Activated B cell treated with CpG ODN at 0.5 μM for 24 hours (primary cell): ENCODE measurements at places on chromosomes 2 and 18. TPM values are rescaled to one million over a fixed set of nuclear protein-coding genes. Genes with fewer than 3 reads are reported as not detected.

FBLN7 gene
- total RNA-seq = 0.31 and 0.71 TPM in 2 replicates

DNA sequence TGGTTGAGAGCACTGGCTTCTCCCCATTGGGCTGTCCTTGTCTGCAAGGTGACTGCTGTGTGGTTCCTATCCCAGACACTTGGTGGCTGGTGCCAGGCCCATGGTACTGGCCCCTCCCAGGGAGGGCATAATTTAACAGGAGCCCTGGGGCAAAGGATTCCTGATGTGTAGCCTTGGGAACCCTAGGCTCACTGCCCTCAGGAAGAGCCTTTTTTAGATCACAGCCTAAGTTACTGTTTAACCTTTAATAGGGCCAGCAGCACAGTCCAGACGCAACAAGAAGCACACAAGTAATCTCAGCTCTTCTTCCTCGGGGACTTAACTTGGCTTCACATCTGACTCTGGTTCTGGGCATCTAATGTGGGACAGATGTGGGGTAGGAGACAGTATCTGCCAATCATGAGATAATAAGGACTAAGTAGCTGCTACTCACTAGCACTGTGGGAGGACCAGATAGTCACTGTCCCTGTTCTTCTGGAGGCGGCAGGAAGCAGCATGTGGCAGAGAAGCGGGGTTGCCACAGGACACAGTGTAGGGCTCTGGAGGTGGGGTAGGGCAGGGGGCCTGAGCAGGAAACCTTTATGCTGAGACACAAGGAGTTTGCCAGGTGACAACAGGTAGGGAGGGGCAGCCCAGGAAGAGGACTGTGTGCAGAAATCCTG is 136.3 kb downstream of the TMEM17 start:
- DNase-seq = no peak

DNA sequence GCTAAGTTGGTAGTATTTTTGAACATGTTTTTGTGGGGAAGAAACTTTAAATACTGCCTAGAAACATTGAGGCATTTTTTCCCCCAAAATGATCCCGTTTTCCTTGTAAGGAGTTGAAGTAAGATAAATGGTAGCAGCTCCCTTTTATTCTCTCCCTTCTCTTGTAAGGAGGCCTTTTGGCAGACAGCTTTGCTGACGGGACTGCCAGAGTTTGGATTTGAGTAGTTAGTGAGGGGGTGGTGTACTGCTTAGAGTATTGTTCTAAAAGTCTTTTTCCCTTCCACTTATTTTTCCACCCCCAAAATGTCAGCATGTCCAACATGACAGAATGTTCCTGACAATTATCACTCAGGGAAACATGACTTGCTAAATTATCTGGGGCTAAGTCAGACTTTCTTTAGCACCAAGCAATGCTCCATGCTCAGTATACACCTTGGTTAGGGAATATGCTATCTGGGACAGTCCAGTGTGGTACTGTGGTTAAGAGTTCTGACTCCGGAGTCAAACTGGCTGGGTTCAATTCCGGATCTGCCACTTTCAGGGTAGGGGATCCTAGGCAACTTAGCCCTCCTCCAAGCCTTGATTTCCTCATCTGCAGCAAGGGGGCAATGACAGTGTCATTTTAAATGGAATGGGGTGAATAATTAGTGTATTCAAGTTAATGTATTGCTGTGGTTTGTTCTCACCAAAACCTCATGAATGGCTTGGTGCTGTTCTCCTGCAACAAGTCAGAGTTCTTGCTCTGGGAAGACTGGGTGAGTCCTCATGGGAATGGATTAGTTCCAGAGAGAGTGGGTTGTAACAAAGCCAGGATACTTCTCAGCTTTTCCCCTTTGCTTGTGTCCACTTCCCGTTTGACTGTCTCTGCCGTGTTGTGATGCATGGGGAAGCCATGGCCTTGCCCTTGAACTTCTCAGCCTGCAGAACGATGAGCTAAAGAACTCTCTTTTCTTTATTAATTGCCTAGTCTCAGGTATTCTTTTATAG is 116.2 kb downstream of the TANC1 start:
- DNase-seq = no peak

RGPD3 gene
- 0.27 and 0.35 TPM in 2 replicates for total RNA-seq

GRCh38 chr2:31248139-31248538 is 14.2 kb downstream of the EHD3 start:
- DNase-seq = no peak

RNF152 gene
- total RNA-seq = 0.02 TPM in 1 of 2 replicates, not detected in the other

DNA sequence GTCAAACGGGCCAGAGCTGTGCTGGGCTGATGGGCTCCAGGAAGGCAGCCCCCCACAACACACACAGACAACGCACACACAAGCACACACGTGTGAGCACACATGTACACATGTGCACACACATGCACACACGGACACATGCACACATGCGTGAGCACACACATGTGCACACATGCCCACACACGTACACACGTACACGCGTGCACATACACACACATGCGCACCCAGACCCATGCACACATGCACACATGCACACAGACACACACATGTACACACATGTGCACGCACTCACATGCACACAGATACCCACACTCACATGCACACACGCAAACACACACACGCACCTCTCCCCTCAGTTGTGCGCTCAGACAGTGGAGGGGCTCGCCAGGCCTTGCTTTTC is 31.2 kb upstream of the HPCAL1 start:
- DNase-seq = no peak

GRCh38 chr2:65714866-65715265 is 282.5 kb upstream of the SPRED2 start:
- DNase-seq = no peak

DNA sequence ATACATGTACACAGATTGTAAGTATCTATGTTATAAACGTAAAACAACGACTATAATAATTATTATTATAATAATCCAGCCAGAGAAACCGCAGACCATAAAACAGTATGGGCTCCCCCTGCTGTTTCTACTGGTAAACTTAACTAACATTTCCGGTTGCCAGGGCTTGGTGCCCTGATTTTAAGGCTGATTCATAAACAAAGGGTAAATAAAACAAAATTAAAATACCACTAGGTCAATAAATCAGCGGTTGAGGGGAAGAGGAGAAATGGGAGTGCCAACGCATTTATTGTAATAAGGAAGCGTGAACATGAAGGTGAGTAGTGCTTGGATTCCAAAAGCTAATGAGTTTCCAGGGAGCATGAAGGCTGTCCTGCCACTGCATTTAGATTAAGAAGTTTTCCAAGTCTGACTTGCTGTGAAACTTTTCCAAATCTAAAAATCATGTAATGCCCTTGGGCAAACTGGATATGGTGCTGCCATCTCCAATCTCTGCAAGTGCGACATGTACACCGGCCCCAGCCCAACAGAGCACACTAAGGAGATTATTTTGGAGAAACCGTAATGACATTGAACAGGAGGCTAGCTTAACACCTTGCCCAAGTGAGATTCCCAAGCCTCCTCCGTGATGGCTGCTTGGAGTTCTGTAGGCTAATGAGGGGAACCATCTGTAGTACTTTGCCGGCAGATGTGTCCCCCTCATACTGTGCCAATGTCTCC is 50.7 kb upstream of the HNRNPA3 start:
- DNase-seq = no peak

GRCh38 chr2:176555112-176555511 is 285.9 kb downstream of the MTX2 start:
- no peak for DNase-seq

DPP4 gene
- 1.9 and 2.5 TPM in 2 replicates for total RNA-seq

DCC gene
- total RNA-seq = not detected in 2 replicates

DNA sequence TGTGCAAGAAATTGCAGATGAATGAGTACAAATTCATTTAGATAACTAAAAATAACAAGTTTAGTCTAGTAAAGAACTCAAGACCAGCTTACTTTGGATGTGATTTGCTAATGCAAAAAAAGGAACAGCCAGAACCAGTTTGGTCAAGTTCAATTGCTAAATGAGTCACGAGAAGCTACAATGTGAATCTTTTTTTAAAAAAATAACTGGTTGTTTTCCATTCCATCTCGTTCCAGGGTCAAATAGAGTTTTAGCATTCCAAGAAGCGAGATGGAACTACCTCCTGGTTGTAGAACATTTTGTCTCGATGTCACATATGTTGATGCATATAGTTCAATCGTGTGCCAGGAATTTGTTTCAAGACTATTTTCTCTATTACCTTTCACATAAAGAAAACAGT is 65.0 kb upstream of the IKZF2 start:
- DNase-seq = no peak

DNA sequence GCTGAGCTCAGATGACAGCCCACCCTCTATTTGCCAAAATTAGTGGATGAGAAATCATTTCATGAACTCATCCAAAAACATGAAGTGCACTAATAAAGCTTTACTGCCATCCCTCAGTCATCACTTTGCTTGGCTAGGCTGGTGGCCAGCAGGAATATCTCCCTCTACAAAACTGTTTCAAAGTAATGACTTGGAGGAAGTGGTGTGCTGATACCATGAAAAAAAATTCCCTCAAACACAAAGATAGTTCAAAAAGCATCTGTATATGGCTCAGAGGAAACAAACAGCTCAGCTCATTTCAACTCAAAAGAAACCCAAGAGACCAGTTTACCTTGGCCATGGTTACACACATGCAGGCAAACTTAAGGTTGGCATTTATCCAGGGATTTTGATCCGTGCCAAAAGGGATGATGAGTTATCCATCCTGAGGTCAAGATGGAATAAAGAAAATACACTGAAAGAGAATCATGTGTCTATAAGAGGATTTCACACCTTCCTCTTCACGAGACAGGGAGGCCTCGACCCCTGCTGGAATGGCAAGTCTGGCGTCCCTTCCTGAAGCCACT is 18.4 kb upstream of the WIPF1 start:
- no peak for DNase-seq

POTEI gene
- not detected in 2 replicates for total RNA-seq

- no peak for DNase-seq
These were observed 133.3 kb downstream of the GFPT1 start for GRCh38 chr2:69253611-69254301.

- DNase-seq = no peak
These were observed 31.0 kb upstream of the WIPF1 start for GRCh38 chr2:174628528-174629169.

DNA sequence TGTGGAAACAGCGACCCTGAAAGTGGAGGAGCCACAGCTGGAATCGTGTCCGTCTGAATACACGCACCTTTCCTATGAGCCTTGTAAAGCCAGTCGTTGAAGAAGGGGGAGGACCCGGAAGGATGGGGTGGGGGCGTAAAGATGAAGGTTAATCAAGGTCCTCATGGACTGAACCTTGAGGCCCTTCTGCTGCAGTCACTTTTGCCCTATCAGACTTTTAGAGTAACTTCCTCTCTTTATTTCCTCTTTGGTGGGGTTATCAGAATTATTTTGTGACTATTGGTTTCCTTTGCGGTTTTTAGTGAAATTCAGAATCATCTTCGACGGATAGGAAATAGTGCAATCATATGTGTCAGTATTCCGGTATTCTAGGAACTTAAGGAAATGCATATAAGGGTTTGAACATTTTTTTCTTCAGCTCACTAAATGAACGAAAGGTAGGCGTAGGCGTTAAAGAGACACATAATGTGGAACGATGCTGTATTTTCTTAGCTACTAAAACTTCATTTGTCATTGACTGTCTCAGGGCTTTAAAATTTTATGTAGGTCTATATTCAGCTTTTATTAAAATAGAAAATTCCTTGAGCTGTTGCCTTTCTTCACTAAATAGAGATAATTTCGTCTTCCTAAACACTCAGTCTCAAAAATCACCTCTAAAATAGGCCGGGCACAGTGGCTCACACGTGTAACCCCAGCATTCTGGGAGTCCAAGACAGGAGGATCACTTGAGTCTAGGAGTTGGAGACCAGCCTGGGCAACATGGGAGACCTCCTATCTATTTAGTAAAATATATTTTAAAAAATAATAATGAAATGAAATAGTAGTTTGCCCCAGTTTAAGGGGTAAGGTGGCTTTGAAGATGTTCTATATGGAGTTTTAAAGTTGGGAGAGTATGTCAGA is 1.4 kb upstream of the YES1 start:
- no peak for DNase-seq

DNA sequence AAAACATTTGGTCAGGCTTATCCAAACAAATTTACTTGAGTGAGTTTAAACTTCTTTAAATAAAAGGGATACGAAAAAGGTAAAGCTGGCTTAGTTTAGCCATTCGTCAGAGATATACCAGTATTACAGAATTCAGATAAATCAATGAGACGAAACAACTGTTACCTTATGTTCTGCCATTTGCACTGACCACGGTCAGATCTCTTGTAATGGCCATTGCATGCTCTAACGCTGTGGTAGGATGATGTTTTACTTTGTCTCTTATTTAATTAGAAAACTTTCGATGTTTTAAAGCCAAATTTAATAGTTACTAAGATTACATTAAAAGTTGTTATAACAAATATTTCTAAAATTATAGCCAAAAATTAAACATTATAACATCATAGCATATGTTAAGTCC is 1.5 kb downstream of the C18orf54 start:
- DNase-seq = no peak

CASP10 gene
- total RNA-seq = 9.5 and 13.8 TPM in 2 replicates
